Aortic smooth muscle cell (primary cell): ENCODE measurements at places on chromosomes 2 and 18. TPM values are rescaled to one million over a fixed set of nuclear protein-coding genes. Genes with fewer than 3 reads are reported as not detected.

CACNB4 gene
- total RNA-seq: 0.79 and 1.3 TPM in 2 replicates

MYO3B gene
- total RNA-seq: under 0.01 and 0.12 TPM in 2 replicates

SERPINB4 gene
- total RNA-seq: not detected in 2 replicates

CBLN2 gene
- total RNA-seq: not detected in 2 replicates

GAD1 gene
- total RNA-seq: under 0.01 TPM in 1 of 2 replicates, not detected in the other
